ENCODE measurements at places on chromosomes 12 and 14.

DNA sequence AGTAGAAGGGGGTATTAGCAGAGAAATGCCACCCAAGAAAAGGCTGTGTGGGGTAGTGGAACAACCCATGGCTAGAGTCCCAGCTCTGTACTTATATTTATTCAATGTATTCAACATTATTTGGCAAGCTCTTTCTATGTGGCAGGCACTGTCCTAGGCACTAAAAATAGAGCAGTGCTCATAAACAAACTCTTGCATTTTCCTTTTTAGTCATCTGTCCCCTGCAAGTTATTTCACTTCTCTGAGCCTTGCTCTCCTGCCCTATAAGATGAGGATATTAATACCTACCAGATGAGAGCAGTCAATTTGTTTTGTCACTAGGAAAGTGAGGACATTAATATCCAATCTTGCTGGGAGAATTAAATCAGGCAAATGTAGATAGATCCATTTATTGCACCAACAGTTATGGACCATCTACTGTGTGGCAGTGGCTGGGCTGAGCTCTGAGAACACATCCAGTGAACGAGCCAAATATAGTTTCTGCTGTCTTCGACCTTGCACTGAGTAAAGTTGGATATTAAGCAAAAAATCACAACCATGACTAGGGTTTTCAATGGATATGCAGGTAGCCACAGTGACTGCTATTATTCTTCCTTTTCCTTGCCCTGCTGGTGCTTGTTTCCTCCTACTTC is 314.3 kb upstream of the TBX3 start:
- no peak for DNase-seq

DNA sequence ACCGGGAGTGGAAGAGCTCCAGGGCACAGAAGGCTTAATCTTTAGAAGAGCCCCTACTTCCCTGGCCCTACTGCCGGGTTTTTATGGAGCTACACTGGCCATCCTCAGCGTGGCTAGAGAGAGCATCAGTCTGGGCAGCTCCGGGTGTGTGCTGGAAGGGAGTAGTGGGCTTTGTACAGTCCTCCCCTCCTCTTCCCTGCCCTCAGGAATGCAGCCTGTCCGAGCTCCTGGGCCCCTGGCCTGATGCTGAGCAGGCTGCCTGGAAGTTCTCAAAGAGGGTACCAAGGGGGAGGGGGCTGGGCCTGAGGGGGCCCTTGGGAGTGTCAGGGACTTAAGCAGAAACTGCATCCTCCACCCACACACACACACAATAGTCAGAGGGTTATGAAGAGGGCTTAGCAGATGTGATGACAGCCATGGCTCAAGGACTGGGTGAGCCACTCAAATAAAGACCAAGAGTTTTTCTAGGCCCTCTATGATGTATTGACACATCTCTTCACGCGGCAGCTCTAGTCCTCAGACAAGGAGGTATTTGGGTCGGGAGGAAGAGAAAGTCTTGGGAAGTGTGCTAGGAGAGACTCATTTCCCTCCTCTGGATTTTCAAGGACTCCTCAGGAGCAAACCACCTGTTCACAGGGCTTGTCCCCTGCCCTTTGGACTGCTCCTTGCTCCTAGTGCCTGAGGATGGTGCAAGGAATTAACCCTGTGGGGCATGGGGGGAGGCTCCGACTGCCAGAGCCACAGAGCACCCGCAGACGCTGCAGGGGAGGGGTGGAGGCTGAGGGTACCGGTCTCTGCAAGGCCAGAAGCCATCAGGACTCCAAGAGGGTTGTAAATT is 16.5 kb upstream of the FIGNL2 start:
- DNase-seq = no peak

DNA sequence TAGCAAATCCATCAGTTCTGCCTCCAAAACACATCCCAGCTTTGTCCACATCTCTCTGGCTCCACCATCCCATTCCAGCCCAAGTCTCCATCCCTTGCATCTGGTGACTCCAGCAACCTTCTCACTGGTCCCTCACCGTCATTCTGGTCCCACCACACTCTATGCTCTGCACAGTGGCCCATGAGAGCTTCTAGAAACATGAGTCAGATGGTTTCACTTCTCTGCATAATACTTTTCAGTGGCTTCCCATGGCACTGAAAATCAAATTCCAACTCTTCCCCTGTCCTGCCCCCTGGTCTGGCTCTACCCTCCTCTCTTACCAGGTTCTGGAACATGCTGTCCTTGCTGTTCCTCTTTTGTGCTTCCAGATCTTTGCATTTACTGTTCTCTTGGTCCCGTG is 17.2 kb upstream of the C12orf76 start:
- DNase-seq = no peak

GRCh38 chr14:68577802-68578541 is 214.9 kb downstream of the ZFP36L1 start:
- DNase-seq = peak; percentile 99

- no peak for DNase-seq
Measured at GRCh38 chr12:90303771-90304170, 595.1 kb upstream of the ATP2B1 start.

- no peak for DNase-seq
Measured at GRCh38 chr14:63383776-63384367, 65.1 kb upstream of the GPHB5 start.

- peak; percentile 48 for DNase-seq
Measured at GRCh38 chr12:116539905-116540482, 19.2 kb upstream of the MAP1LC3B2 start.

DNA sequence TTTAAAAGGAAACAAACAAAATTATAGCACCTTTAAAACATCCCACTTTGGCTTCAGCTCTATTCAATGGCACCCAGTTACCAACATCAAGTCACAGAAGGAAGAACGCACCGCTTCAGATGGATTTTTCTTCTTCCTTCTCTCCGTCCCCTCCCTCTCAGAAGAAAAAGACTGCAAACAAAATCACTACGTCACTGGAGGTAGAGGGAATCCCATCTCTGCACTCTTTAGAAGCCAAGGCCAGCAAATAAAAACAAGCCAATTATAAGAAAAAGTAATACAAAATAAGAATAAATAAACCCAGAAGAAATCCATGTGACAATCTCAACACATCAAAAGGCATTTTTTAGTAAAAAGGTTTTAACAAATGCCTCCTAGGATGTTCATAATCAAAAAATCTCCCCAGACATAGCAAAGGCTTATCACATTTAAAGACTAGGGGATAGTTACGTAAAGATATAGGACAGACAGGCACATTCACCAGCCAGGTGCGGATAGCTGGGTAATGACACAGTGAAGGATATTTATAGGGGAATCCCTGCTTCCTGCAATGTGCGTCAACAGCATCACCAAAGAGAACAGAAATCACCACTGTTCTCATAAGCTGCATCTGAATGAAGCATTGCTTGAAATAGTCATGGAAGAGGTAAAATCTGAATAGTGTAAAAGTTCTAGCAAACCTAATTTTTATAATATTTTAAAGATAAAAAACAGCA is 89.4 kb downstream of the R3HDM2 start:
- DNase-seq = peak; percentile 14

DNA sequence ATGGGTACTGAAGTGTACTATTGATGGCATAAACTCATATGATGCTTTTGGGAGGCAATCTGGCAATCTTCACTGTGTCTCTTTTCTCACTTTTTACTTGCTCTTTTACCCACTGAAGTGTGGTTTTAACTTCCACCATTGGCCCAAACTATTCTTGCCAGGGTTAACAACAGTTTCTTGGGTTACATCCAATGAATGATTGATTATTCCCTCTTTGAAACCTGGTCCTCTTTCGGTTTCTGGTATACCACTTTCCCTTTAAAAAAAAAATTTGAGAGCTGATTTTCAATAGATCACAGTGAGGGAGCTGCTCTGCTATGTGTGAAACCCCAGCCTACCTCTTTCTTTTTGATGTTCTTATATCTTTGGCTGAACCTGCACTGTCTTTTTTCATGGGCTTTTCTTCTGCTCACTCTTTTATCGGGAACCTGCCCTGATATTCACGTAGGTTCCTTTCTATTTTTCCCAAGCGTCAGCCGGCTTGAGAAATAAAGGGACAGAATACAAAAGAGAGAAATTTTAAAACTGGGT is 56.1 kb upstream of the OR4E1 start:
- DNase-seq = no peak

DNA sequence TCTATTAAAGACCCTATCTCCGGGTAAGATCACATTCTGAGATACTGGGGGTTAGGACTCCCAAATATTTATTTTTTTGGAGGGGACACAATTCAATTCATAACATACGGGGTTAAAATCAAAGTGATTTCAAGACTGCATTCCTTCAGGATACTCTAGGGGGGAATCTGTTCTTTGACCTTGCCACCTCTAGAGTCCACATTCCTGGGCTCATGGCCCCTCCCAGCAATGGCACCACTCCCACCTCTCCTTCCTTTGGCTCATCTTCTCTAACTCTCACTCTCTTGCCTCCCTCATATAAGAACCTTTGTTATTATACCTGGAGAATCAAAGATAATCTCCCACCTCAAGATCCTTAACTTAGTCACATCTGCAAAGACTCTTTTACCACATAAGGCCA is 79.5 kb downstream of the CAND1 start:
- DNase-seq = no peak

- peak; percentile 56 for DNase-seq
Measured at GRCh38 chr12:131894313-131894860, at the start of gene ULK1. TSS of gene ULK1 (plus strand) at chr12:131894622. CDS start at chr12:131895002, 380 bp downstream.

DNA sequence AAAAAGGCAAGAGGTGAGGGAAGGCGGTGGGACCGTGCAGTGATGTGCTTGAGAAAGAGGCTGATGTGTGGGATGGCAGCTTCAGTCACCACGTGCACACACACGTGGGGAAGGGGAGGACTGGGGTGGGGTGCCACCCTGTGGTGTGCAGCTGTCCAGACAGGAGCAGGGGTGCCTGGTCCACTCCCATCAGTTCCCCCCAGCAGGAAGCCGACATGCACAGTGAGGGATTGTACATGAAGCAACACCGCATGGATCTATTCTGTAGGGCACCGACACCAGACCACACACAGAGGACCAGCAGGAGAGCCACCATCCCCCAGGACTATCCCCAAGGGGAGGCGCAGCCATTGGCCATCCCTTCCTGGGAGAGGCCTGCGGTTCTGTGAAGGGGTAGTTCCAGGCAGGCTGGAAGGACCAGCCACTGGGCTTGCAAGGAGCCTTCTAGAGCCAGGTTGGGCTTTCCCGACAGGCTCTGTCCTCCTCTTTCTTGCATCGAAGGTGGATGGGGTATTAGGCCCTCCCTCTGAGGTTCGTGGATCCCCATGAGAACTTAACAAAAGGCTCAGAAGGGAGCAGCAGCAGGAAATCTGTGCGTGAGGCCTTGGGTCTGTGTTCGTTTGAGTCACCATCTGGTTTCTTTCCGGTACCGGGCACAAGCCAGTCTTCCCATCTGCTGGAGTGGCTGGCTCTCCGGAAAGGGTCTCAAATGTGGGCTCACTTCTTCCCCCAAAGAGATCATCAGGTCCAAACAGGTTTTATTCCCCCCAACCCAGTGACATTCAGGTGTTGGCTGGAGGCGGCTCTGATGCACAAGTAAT is 59.8 kb downstream of the PLEKHG3 start:
- DNase-seq = peak; percentile 21

DNA sequence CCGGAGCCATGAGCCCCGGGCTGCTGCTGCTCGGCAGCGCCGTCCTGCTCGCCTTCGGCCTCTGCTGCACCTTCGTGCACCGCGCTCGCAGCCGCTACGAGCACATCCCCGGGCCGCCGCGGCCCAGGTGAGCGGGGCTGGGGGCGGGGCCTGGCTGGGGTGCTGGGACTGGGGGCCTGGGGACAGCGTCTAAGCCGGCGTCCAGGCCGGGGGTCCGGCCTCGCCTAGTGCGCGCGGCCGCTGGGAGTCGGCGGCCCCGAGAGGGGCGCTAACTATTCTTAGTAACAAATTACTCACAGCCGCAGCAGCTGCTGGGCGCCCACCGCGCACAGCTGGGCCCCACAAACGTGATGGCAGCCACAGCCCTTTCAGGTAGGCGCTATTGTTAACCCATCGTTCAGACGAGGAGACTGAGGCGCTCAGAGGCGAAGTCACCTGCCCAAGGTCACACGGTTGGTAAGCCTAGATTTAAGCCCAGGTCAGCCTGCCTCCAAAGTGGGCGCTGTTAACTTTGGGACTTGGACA is 374 bp downstream of the CYP46A1 start:
- no peak for DNase-seq

DNA sequence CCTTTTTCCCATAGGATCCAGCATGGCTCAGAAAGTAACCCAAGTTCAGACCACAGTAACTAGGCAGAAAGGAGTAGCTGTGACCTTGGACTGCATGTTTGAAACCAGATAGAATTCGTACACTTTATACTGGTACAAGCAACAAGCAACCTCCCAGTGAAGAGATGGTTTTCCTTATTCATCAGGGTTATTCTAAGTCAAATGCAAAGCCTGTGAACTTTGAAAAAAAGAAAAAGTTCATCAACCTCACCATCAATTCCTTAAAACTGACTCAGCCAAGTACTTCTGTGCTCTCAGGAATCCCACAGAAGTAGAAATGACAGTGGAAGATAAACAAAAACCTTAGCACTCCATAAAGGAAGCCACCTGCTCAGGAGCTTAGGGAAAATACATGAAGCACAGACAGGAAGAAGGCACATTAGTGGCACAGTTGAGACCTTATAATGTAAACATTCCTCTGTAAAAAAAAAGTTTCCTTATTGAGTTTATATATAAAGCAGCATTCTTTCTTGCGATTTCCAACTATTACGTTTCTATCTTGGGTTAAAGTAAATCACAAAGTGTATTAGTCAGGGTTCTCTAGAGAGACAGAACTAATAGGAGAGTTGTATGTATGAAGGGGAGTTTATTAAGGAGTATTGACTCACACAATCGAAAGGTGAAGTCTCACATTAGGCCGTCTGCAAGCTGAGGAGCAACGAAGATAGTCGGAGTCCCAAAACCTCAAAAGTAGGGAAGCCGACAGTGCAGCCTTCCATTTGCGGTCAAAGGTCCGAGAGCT is 398.4 kb downstream of the DAD1 start:
- peak; percentile 76 for DNase-seq

DNA sequence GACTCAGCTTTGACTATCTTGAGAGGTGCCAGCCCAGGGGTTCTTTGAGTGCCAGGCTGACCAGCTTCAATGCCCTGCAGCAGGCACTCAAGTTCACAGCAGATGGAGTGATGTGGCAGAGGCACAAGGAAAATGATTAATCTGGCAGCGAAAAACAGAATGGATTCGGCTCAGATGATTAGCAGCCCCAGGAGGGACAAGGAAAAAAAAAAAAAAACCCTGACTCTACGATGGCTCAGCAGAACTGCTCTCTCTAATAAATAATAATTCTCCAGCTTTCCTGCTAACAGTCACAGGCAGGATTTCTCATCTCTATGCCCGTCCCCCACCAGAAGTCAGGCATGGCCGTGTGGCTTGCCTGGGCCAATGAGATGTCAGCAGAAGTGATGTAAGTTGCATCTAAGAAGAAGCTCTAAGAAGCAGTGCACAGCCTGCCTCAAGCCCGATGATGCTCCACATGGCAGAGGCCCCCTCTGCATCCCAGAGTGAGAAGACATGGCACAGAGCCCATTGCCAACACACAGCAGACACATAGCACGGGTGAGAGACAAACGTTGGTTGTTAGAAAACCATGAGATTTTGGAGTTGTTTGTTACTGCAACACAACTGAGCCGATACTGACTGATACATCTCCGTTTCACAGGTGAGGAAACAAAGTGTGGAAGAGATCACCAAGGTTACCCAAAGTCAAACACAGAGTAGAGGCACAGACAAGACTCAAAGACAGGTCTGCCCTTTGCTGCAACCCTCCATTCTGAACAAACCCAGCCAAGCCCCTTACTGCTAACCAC is 111.0 kb downstream of the SCARB1 start:
- no peak for DNase-seq

Data from astrocyte (in vitro differentiated cells and primary cell).